ENCODE measurements at places on chromosomes 12 and 14. TPM values are rescaled to one million over a fixed set of nuclear protein-coding genes. Genes with fewer than 3 reads are reported as not detected.

Gene CCDC177
- not detected for polyA plus RNA-seq

Gene PXN
- polyA plus RNA-seq = 96.2 TPM

Gene JAG2
- 10.6 TPM for polyA plus RNA-seq

Gene DPF3
- 2.3 TPM for polyA plus RNA-seq

Gene PKP2
- polyA plus RNA-seq = 2.5 TPM

Gene CMKLR1
- polyA plus RNA-seq = 2.4 TPM

Gene ACOT4
- 2.5 TPM for polyA plus RNA-seq

Gene TSPAN19
- 0.04 TPM for polyA plus RNA-seq

Gene SMOC1
- polyA plus RNA-seq = 3.2 TPM

Gene LDHB
- 156 TPM for polyA plus RNA-seq

Gene SPIC
- polyA plus RNA-seq = not detected

Gene MAP3K9
- 1.1 TPM for polyA plus RNA-seq

Gene DLGAP5
- not detected for polyA plus RNA-seq

Gene PPFIA2
- 0.17 TPM for polyA plus RNA-seq

Gene BRI3BP
- 0.72 TPM for polyA plus RNA-seq

Gene C12orf50
- 0.09 TPM for polyA plus RNA-seq

Gene KRT6A
- 0.13 TPM for polyA plus RNA-seq

Gene PUS1
- 20.1 TPM for polyA plus RNA-seq

Gene HOXC12
- under 0.01 TPM for polyA plus RNA-seq

Gene CCDC197
- polyA plus RNA-seq = 0.04 TPM

Gene C1QL4
- polyA plus RNA-seq = not detected

Gene CCND2
- 0.68 TPM for polyA plus RNA-seq

Gene RND1
- 0.18 TPM for polyA plus RNA-seq

Gene NR1H4
- not detected for polyA plus RNA-seq

Gene PLEKHH1
- polyA plus RNA-seq = 3.4 TPM

Gene ZC2HC1C
- polyA plus RNA-seq = 8.8 TPM

Gene KCNA5
- polyA plus RNA-seq = 1.00 TPM

Gene HAL
- polyA plus RNA-seq = 0.10 TPM

Gene KLRC4
- polyA plus RNA-seq = not detected

Gene PDZRN4
- polyA plus RNA-seq = 0.38 TPM

Gene TBX3
- polyA plus RNA-seq = 5.0 TPM
